Endothelial cell of umbilical vein (primary cell): ENCODE measurements at places on chromosomes 5 and 9. TPM values are rescaled to one million over a fixed set of nuclear protein-coding genes. Genes with fewer than 3 reads are reported as not detected.

DNA sequence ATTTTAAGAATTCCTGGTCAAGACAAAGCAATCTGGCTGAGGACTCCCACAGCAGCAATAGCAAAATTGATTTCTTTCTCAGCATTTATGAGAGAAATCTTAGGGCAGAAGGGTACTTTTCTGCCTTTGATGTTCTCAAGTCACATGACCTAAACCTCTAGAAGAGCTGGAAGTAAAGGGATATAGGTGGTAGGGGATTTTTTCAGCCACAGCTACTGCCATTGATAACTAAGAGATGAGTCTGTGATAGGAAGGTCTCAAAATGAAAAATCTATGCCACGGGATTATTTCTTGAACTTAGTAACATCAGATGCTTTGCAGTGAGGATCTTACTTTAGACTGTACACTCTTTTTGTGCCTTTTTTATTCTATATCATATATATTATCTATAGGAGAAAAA is 35.6 kb downstream of the IL6ST start:
- no peak overlapping the region for H3K4me3 ChIP-seq
- H3K36me3 ChIP-seq: peaks cover 36% of the 10 kb centered on the region
- DNase-seq: no peak
- H3K27ac ChIP-seq: no peak overlapping the region
- H3K4me1 ChIP-seq: no peaks in the 10 kb centered on the region

GRCh38 chr9:31790720-31791119 is 593.7 kb upstream of the ACO1 start:
- no peaks in the 10 kb centered on the region for H3K4me1 ChIP-seq
- no peak for DNase-seq
- H3K27me3 ChIP-seq: no peaks in the 10 kb centered on the region
- H3K36me3 ChIP-seq: no peaks in the 10 kb centered on the region

The RANBP3L gene
- not detected in 2 replicates for total RNA-seq

DNA sequence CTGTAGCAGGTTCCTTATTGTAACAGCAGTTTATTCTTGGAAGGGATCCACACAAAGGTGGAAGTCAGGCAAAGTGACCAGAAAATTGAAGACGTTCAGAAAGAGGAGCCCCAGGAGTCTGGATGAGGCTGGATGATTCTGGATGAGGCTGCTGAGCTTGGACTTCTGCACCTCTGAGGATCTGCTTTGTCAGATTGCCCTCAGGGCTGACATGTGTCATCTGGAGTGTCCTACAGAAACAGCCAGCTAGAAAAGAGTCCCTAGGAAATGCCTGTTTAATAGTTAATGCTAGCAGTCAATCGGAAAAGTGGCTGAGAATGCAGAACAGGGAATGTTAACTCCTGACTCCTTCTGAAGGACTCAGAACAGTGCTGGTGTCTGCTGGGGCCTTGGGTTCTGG is 236.4 kb downstream of the LRRC70 start:
- H3K4me1 ChIP-seq: no peaks in the 10 kb centered on the region
- no peak overlapping the region for H3K4me3 ChIP-seq
- H3K36me3 ChIP-seq: no peaks in the 10 kb centered on the region
- no peaks in the 10 kb centered on the region for H3K27me3 ChIP-seq
- no peak overlapping the region for H3K27ac ChIP-seq
- DNase-seq: no peak

DNA sequence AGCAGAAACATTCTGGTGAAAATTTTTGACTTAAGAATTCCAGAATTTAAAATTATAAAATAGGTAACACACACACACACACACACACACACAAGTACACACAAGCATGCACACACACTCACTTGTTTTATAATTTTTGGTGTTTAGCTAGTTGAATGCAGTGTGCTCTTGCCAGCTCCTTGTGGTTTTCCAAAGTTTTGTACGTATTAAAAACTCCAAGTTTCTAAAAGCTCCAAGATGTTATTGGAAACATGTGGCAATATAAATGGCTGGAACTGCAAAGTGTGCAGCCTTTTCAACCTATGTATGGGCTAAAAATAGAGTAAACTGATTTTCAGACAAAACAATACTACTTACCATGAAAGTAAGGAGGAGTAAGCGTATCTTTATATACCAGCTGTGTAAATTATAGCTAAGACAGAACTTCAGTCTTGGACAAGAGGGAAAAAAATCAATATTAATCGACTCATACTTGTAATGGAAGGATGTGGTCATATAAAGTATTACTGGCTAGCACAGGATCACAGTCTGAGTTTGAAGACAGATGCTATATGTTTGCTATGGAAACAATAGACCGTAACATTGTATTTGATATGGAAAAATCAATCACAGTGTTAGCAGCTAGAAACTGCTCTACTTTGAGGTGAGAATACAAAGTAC is 727.1 kb upstream of the GRAMD2B start:
- H3K4me3 ChIP-seq: no peak overlapping the region
- H3K27ac ChIP-seq: no peak overlapping the region
- no peaks in the 10 kb centered on the region for H3K4me1 ChIP-seq
- no peaks in the 10 kb centered on the region for H3K27me3 ChIP-seq

GRCh38 chr5:195401-196160 is 4.3 kb downstream of the LRRC14B start:
- peaks cover 3% of the 10 kb centered on the region for H3K27me3 ChIP-seq
- H3K36me3 ChIP-seq: no peaks in the 10 kb centered on the region
- no peak overlapping the region for H3K27ac ChIP-seq
- no peak for DNase-seq
- H3K4me1 ChIP-seq: no peaks in the 10 kb centered on the region

The PTTG1 gene
- total RNA-seq: 139 and 140 TPM in 2 replicates

The PCDHB5 gene
- total RNA-seq: 0.27 and 0.28 TPM in 2 replicates

DNA sequence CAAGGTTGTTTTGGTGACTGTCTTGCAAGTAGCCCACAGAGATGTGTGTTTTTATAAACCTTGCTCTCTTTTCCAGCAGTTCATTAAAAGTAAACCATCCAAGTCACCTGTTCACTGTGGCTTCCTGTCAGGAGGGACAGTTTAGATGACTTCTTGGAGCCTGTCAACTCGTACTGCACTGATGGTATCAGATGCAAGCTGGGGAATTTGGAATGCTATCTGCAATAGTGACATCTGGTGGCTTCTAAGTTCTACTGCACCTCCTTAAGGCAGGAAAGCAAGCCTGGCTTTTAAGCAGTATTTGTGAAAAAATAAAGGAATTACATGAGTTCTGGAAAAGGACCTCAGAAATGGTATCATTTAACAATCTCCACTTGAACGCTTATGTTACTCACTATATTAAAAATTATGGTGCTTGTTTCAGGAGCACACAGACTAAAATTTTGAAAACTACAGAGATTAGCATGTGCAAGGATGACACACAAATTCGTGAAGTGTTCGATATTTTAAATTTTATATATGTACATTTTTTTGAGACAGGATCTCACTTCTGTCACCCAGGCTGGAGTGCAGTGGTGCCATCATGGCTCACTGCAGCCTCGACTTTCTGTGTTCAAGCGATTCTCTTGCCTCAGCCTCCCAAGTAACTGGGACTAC is 164.0 kb downstream of the TTC39B start:
- H3K36me3 ChIP-seq: no peaks in the 10 kb centered on the region
- DNase-seq: peak; percentile 72
- peaks cover 7% of the 10 kb centered on the region for H3K27me3 ChIP-seq
- H3K4me3 ChIP-seq: no peak overlapping the region

The C9orf153 gene
- 0.66 TPM in 1 of 2 replicates, not detected in the other for total RNA-seq

The PHF24 gene
- total RNA-seq: not detected in 2 replicates

The LCN1 gene
- not detected in 2 replicates for total RNA-seq

The SLC34A3 gene
- not detected in 2 replicates for total RNA-seq

DNA sequence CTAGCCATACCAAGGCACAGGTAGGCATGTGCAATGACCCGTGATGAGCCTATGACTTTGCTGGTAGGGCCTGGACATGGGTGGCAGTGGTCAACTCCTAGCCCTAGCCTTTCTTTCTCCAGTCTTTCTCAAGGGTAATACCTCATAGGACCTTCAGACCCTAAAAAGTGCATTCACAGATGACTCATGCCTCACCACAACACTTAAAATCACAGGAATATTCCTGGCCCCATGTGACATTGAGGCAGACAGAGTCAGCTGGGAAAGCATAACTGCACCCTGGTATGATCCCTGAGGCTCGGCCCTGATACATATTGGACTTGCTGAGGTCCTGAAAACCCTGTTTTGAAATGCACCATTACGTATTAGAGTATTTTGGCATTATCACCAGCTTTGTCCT is 449.5 kb downstream of the HINT1 start:
- H3K27ac ChIP-seq: no peak overlapping the region
- peaks cover 7% of the 10 kb centered on the region for H3K4me1 ChIP-seq
- H3K36me3 ChIP-seq: no peaks in the 10 kb centered on the region
- no peaks in the 10 kb centered on the region for H3K27me3 ChIP-seq

The ZDHHC11B gene
- not detected in 2 replicates for total RNA-seq

The CMBL gene
- 14.3 and 15.9 TPM in 2 replicates for total RNA-seq

The BHMT gene
- total RNA-seq: not detected in 2 replicates

GRCh38 chr5:45414620-45415573 is 281.3 kb downstream of the HCN1 start:
- peaks cover 6% of the 10 kb centered on the region for H3K4me1 ChIP-seq
- H3K27ac ChIP-seq: no peak overlapping the region
- no peaks in the 10 kb centered on the region for H3K27me3 ChIP-seq
- no peak for DNase-seq
- H3K36me3 ChIP-seq: no peaks in the 10 kb centered on the region

GRCh38 chr5:134125039-134126015 is 10.8 kb downstream of the TCF7 start:
- no peak overlapping the region for H3K27ac ChIP-seq
- no peaks in the 10 kb centered on the region for H3K36me3 ChIP-seq
- H3K4me3 ChIP-seq: no peak overlapping the region
- peak; percentile 51 for DNase-seq
- peaks cover 9% of the 10 kb centered on the region for H3K4me1 ChIP-seq
- H3K27me3 ChIP-seq: no peaks in the 10 kb centered on the region

GRCh38 chr5:157085930-157086329 is 22.9 kb downstream of the HAVCR2 start:
- no peaks in the 10 kb centered on the region for H3K36me3 ChIP-seq
- no peak for DNase-seq
- H3K4me1 ChIP-seq: no peaks in the 10 kb centered on the region
- H3K27ac ChIP-seq: no peak overlapping the region
- no peak overlapping the region for H3K4me3 ChIP-seq

DNA sequence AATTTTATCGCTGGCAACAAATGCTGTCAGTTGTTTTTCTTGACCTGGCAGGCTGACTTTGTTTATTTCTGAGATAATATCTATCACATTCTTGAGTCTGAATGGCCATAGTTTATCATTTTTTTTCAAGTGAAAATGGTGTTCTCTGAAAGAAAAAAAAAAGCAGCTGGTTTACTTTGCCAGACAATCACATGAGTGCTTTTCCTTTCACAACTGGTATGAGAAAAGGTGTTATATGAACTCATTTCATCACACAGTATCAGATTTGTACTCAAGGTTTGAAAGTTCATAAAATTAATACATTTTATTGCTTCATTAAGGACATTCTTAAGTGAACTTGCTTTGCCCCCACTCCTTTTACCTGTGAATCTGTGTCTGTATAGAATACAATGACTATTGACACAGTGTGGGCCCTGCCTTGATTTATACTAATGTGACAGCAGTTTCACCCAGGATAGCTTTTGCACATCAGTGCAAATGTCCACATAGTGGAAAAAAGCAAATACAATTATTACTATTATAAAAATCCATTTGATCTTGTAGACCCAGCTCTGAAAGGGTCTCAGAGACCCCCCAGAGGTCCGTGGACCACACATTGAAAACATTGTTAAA is 33.1 kb upstream of the PRLR start:
- H3K36me3 ChIP-seq: no peaks in the 10 kb centered on the region
- H3K4me1 ChIP-seq: no peaks in the 10 kb centered on the region
- no peak for DNase-seq
- H3K4me3 ChIP-seq: no peak overlapping the region

The DDX4 gene
- not detected in 2 replicates for total RNA-seq

GRCh38 chr9:34985311-34985899 is 4.1 kb upstream of the DNAJB5 start:
- H3K36me3 ChIP-seq: no peaks in the 10 kb centered on the region
- H3K27ac ChIP-seq: no peak overlapping the region
- no peak overlapping the region for H3K4me3 ChIP-seq
- peaks cover 10% of the 10 kb centered on the region for H3K4me1 ChIP-seq
- peaks cover 2% of the 10 kb centered on the region for H3K27me3 ChIP-seq

DNA sequence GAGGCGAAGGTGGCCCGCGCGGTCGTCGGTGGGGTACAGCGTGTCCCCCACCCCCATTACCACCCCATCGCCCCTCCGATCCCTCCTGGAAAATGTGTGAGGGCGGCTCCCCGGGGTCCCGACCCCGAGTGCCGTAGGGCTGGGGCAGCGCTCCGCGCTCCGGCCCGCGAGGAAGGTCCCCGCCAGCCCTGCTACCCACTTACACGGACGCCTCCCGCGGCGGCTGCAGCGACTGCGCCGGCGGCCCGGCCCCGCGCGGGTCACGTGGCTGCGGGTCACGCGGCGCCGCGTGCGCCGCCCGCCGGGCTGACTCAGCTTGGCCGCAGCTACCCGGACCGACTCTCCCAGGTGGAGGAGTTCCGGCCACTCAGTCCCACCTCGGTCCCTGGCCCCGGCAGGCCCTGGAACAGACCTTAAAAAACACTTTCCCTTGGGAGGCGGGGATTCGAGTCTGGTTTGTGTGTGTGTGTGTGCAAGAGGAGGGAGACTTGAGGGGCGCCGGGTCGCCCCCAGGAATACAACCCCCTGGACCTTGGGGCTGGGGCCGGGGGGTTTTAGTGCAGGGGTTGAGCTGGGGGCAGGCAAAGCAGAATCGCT is at the start of gene GNPDA1:
Gene GNPDA1 (minus strand): TSS at position 236 of the 597 bp plus-strand sequence. CDS start 992 bp downstream, outside the sequence.
- H3K27ac ChIP-seq: peak within 1 kb of the TSS; percentile 83
- DNase-seq: peak; percentile 67
- no peaks in the 10 kb centered on the region for H3K36me3 ChIP-seq
- no peaks in the 10 kb centered on the region for H3K27me3 ChIP-seq
- H3K4me3 ChIP-seq: peak within 1 kb of the TSS; percentile 69

DNA sequence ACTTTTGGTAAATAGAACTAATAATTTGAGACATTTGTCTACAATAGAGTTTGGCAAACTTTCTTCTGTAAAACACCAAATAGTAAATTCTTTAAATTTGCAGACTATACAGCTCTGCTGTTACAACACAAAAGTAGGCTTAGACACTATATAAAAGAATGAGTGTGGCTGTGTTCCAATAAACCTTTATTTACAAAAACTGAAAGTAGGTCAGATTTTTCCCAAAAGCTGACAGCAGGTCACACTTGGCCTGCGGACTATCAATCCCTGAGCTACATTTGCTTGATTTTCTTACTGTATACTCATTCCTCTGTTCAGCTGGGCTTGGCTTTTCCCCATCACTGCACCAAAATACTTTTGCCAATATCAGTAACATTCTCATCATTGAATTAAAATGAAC is 189.4 kb downstream of the COMMD10 start:
- H3K4me3 ChIP-seq: no peak overlapping the region
- H3K27ac ChIP-seq: no peak overlapping the region
- no peaks in the 10 kb centered on the region for H3K4me1 ChIP-seq
- H3K27me3 ChIP-seq: no peaks in the 10 kb centered on the region

The TRPM6 gene
- 0.12 and 0.22 TPM in 2 replicates for total RNA-seq

The PCDHGC4 gene
- total RNA-seq: 0.90 and 2.1 TPM in 2 replicates

- no peaks in the 10 kb centered on the region for H3K36me3 ChIP-seq
- H3K4me1 ChIP-seq: no peaks in the 10 kb centered on the region
- no peak for DNase-seq
- H3K27ac ChIP-seq: no peak overlapping the region
These were observed 178.1 kb downstream of the SGCD start for GRCh38 chr5:156505101-156505500.

GRCh38 chr9:133740911-133741310 is 2.8 kb upstream of the SARDH start:
- no peak overlapping the region for H3K27ac ChIP-seq
- no peak overlapping the region for H3K4me3 ChIP-seq
- H3K27me3 ChIP-seq: no peaks in the 10 kb centered on the region
- H3K36me3 ChIP-seq: no peaks in the 10 kb centered on the region
- DNase-seq: no peak
- H3K4me1 ChIP-seq: peaks cover 2% of the 10 kb centered on the region
